ENCODE measurements at places on chromosomes 4 and X.
A peak's percentile ranks its signal among the peaks of the same experiment; 100 is the strongest.

DNA sequence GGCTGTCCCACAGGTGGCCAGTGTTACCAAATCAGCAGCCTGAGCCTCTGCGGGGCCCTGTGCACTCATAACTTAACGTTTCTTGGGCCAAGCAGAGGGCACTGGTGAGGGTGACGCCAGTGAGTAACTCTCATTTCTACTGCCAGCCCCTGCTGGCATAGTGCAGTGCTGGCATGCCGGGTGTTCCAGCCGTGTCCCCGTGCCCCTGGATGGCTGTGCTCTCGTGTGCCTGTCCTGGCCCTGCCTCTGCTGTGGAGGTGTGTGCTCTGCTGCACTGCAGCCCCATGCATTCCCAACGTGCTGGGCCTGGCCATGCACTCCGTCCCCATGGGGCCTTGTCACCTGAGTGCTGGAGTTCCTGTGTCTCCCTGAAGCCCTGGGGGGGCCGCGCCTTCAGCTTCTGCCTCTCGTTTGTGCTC lies 14.7 kb downstream of the TBC1D14 start:
- DNase-seq = no peak

DNA sequence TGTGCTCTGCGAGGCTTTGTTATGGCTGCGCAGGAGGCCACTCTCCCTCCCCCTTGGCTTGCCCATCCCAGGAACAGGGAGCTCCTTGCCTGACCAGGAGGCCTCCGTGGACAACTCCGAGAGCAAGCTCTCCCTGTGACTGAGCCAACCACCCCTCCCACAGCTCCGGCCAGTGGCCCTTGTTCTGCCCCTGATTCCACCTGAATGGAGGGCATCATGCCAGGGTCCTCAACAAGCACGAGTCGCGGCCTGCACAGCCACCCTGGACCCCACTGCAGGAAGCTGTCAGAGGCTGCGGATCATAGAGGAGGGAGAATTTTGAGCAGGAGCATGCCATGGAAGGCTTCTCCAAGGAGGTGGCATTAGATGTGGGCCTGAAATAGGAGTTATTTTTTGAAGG lies 44.8 kb upstream of the GRPEL1 start:
- DNase-seq = no peak

GRCh38 chr4:168859100-168859499 lies 151.0 kb downstream of the CBR4 start:
- no peak for DNase-seq

- DNase-seq = peak; percentile 63
Observed at GRCh38 chr4:677431-678293, 3.3 kb downstream of the MYL5 start.

- peak; percentile 69 for DNase-seq
Observed at GRCh38 chr4:169621731-169622492, 1.5 kb downstream of the CLCN3 start.

GRCh38 chr4:140353786-140354185 lies 19.7 kb upstream of the SCOC start:
- DNase-seq = no peak

DNA sequence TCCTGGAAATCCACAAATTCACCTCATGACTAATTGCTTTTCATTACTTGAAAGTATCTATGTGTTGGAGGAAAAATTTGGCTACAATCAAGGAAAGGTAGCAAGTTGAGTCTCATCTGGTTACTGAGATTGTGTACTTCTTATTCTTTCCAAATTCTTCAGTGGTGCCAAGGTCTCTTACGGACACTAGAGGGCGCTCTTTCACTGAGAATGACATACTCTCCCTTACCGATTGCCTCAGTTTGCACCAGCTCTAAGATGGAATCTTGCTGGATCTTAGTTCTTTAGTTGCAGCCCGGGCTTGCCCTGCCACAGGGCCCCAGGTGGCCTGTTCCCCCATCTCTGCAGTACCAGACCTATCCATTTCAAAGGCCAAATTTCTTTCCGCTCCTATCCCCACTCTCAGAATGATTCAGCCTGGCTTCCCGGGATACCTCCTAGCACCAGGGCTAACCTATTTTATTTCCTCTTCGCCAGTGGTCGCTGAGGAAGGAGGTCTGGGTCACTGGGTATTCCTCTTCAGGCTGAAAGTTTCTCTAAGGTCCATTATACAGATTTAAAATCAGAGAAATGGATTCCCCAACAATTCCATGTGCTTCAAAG lies 24.6 kb upstream of the GPR50 start:
- DNase-seq = peak; percentile 50

DNA sequence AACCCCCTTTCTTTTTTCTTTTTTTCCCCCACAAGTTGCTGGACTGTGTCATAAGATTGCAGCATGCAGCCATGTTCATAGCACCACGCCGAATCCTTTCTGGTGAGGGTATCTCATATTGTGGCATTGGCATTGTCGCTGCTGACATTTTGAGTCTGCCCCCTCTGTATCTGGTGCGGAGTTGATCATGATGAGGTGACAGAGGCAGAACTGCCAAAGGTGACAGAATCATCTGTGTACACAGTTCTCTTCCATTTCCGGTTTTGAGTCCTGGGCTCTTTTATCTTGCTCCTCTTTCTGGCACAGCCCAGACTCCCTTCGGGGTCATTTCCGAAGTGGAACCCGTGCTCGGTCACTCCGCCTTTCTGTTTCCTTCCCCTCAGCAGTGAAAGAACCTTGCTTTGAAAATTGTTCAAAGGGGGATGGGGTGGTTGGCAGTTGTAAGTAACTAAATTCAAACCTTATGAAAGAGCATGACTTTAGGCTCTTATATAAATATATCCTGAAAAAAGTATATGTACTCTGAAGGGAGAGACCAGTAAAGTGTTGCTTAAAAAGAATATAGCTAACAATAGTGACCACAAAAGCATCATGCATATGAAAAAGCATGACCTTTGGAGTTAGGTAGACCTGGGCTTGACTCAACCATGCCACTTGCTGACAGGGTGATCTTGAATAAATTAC lies 55.0 kb upstream of the BMP2K start:
- no peak for DNase-seq

DNA sequence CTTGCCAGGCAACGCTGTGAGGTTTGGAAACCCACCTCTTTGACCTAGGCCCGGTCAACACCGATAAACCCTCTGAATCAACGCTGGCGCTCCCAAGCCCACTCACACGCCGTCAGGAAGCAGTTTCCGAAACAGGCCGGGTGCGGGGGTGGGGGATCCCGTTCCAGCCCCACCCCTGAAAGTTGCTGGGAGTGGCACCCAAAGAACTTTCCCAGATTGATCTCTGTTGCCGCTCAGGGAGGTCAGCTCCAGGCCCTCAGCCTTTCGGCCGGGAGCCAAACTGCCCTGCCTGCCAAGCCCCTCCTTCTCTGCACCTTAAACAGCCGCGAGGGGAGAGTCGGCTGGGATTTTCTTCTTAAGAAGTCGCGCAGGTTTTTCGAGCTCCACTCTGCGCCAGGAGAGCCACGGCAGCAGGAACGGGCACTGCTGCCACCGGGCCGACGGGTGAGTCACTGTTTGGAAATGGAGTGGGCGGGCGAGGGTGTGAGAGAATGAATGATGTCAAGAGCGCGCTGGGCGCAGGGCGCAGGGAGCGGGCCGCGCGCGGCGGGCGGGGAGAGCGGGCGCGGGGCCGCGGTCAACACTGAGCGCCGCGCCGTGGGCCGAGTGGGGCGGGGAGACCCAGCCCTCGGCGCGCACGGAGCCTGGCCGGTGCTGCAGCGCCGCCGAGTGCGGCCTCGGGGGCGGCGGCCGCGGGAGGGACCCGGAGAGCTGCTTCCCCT lies at the start of gene SGMS2:
SGMS2 (plus strand) TSS at position 583 of the 722 bp plus-strand sequence. CDS start 70,622 bp downstream, outside the sequence.
- DNase-seq = peak; percentile 84

- DNase-seq = no peak
Observed at GRCh38 chrX:132059973-132060540, 37.0 kb downstream of the STK26 start.

- peak; percentile 26 for DNase-seq
Observed at GRCh38 chrX:110037178-110037577, 34.3 kb downstream of the TMEM164 start.

DNA sequence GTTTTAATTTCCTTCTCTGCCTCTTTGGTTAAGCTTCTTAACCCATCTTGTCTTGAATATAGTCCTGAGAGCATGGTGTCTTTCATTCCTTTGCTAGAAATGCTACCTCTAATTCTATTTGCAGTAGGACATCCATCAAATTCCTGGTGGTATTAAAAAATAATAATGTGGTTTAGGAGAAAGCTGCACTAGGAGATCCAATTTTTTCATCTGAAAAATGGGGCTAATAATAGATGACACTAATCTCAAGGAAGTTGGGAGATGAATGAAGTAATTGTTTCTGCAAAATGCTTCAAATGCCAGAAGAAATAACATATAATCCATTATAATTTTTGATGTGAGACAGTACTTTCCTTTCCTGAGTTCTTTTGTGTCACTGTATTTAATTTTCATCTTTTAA lies 194.9 kb downstream of the PACRGL start:
- no peak for DNase-seq

DNA sequence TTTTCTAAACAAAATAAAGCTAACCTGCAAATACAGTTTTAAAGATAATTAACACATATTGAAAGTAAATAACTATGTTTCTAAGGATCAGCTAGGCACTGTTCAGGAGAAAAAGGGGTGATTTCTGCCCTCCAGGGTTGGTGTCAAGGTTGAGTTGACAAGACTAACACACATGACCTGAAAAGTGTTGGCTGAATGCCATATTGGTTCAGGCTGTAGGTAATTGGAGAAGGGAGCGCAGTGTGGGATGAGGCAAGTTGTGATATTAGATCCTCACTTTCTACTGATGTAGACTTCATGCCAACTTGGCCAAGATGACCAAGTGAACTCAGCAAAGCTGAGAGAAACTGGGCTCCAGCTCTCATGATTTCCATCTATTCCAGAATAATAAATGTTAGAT lies 42.2 kb downstream of the PPM1K start:
- peak; percentile 23 for DNase-seq

GRCh38 chr4:20086067-20086798 lies 165.5 kb upstream of the SLIT2 start:
- no peak for DNase-seq

GRCh38 chrX:1477801-1478458 lies 25.2 kb upstream of the ASMTL start:
- DNase-seq = no peak

- DNase-seq = no peak
Observed at GRCh38 chrX:138771047-138771446, 59.5 kb upstream of the FGF13 start.

DNA sequence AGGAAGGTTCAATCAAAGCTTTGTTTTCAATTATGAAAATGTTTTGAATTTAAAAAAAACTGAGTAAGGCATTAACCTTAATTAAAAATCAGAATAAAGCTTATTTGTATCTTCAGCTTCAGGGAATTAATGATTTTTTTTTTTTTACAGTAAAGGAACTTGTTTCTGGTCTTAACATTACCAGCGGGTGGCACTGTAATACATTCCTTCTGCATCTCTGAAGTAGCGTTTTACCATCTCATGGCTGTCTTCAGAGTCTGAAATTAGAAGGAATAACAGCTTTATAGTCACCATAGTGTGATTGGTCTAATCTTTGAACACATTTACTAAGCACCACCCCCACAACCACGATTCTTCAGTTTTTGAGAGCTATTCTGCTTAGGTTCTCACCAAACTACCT lies 102.6 kb downstream of the IL1RAPL2 start:
- DNase-seq = no peak

GRCh38 chr4:130056286-130056685 lies 960.3 kb downstream of the C4orf33 start:
- no peak for DNase-seq

DNA sequence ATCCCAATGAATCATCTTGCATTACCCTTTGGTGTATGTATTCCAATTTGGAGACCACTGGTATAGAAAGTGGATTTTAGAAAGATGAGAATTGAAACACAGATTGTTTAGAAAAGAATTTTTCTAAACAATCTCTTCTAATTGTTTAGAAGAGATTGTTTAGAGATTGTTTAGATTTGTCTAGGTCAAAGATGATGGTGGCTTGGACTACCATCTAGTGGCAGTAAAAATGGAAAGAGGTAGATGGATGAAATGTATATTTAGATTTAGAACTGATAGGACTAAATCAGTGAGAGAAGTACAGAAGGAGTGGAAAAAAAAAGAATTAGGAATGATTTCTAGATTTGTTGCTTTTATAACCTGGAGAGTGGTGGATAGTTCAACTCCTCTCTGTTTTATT lies 70.6 kb downstream of the ARSJ start:
- DNase-seq = no peak

GRCh38 chr4:66465111-66465510 lies 794.8 kb upstream of the EPHA5 start:
- DNase-seq = no peak

DNA sequence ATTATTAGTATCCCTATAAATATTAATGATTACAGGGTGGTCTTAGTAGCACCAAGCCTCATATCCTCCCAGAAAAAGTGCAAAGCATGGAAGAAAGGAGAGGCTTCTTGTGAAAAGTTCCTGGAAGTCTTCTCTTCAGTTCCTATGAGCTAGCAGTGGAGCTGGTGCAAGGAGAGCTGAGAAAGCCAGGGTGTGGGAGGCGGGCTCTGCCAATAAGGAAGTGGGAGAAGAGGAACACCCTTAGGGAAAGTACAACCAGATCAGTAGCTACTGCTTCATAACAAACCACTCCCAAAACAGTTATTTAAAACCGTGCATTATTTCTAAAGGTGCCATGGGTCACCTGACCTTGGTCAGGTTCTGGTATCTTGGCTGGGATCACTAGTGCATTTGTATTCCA lies 72.4 kb downstream of the MAP9 start:
- no peak for DNase-seq

GRCh38 chr4:113575401-113575800 lies 186.1 kb downstream of the CAMK2D start:
- DNase-seq = peak; percentile 3

DNA sequence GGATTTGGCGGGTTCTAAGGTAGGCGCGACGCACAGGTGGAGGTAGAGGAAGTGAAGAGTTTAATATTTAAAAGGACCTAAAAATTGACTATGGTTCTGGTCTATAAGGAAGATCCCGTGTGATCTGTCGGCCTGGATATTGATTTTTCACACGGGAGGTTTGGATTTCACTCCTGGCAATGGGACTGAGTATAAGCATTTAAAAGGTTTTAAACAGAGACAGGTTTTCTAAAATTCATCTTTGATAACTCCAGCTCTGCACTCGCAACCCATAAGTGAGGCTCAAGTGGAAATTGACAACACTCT lies 394 bp upstream of the UXT start:
- DNase-seq = no peak

GRCh38 chr4:28879178-28879577 lies 1841.0 kb upstream of the PCDH7 start:
- no peak for DNase-seq

GRCh38 chr4:122978789-122979188 lies 56.4 kb upstream of the NUDT6 start:
- no peak for DNase-seq

DNA sequence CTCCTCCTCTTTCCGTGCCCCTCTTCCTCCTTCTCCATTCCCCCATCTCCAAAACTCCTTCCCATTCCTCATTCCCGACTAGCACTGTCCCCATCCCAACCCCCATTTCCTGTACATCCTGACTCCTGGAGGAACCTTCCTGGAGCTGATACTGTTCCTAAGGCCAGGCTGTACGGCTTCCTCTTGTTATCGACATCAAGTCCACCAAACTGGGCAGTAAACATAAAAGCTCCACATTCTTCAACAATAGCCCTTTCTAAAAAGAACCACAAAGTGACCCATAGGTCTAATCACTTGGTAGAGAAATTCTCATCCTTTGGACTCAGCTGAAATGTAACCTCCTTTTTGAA lies 22.9 kb downstream of the AWAT2 start:
- no peak for DNase-seq
